Naive thymus-derived CD8-positive, alpha-beta T cell (primary cell): ENCODE measurements at places on chromosomes 5 and 9. TPM values are rescaled to one million over a fixed set of nuclear protein-coding genes. Genes with fewer than 3 reads are reported as not detected.

DNA sequence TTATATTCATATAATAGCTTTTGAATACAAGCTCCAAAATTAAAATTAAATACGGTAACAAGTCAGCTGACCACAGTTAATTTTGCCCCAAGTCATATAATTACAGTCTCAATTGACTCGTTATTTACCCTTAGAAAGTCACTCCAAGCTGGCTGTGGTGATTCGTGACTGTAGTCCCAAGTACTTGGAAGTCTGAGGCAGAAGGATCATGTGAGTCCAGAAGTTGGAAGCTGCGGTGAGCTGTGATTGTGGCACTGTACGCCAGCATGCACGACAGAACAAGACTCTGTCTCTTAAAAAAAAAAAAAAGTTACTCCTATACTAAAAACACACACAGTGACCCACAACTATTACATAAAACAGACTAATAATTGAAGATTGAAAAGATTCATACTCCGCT, 31.6 kb upstream of the DTWD2 start:
- no peaks in the 10 kb centered on the region for H3K27me3 ChIP-seq
- no peak for DNase-seq
- no peak overlapping the region for H3K27ac ChIP-seq
- peaks cover 5% of the 10 kb centered on the region for H3K4me1 ChIP-seq

GRCh38 chr9:77710316-77710715, 62.2 kb upstream of the GNA14 start:
- H3K4me3 ChIP-seq = no peak overlapping the region
- H3K27me3 ChIP-seq = no peaks in the 10 kb centered on the region
- DNase-seq = no peak
- no peak overlapping the region for H3K27ac ChIP-seq
- H3K36me3 ChIP-seq = peaks cover 17% of the 10 kb centered on the region
- H3K4me1 ChIP-seq = no peaks in the 10 kb centered on the region

Gene SPINK6
- polyA plus RNA-seq = not detected

- no peaks in the 10 kb centered on the region for H3K4me1 ChIP-seq
- no peak for DNase-seq
- no peaks in the 10 kb centered on the region for H3K27me3 ChIP-seq
- no peak overlapping the region for H3K4me3 ChIP-seq
- no peak overlapping the region for H3K27ac ChIP-seq
- H3K36me3 ChIP-seq = no peaks in the 10 kb centered on the region
Observed at GRCh38 chr5:89342106-89342876, 459.3 kb upstream of the MEF2C start.

Gene BRINP1
- not detected for polyA plus RNA-seq

Gene MSH3
- polyA plus RNA-seq = 11.0 TPM

GRCh38 chr9:100366121-100366520, 13.4 kb upstream of the TEX10 start:
- no peak overlapping the region for H3K27ac ChIP-seq
- H3K27me3 ChIP-seq = no peaks in the 10 kb centered on the region
- no peak for DNase-seq
- H3K4me1 ChIP-seq = no peaks in the 10 kb centered on the region
- peaks cover 17% of the 10 kb centered on the region for H3K36me3 ChIP-seq
- no peak overlapping the region for H3K4me3 ChIP-seq

Gene PLPP7
- not detected for polyA plus RNA-seq

Gene PRXL2C
- 8.1 TPM for polyA plus RNA-seq

DNA sequence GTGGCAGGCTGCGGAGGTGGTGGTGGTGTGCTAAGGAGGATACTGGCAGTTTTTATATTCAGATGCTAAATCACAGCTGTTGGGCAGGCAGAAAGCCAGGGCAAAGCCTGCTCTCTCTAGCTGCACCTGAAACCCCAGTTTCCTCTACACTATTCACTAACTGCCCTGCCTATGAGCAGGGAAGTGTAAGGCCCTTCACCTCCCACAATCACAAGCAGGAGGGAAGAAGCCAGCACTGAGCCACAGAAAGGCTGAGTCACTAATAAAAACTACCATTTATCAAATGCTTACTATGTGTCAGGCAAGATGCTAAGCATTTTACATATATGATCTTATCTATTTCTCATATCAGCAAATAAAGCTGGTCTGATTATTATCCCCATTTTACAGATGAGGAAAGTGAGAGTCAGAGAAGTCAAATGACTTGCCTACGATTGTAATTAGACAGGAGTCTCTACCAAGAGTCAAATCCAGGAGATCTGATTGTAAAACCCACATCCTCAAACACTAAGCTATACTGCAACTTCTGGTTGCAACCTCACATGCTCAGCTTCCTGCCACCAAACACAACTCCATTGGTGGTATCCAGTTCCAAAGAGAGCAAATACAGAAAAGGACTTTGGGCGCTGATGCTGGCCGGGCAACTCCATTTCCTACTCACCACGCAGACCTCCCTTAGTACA, 17.7 kb upstream of the IL6ST start:
- no peaks in the 10 kb centered on the region for H3K27me3 ChIP-seq
- peaks cover 29% of the 10 kb centered on the region for H3K4me1 ChIP-seq
- peak overlapping the region; percentile 84 for H3K27ac ChIP-seq
- peak overlapping the region; percentile 6 for H3K4me3 ChIP-seq

- H3K27me3 ChIP-seq = peaks cover 6% of the 10 kb centered on the region
- no peak overlapping the region for H3K27ac ChIP-seq
- no peak for DNase-seq
- H3K36me3 ChIP-seq = no peaks in the 10 kb centered on the region
Observed at GRCh38 chr9:22307013-22307711, 139.5 kb upstream of the DMRTA1 start.

- H3K36me3 ChIP-seq = peaks cover 5% of the 10 kb centered on the region
- H3K4me1 ChIP-seq = peaks cover 14% of the 10 kb centered on the region
- no peak overlapping the region for H3K4me3 ChIP-seq
- H3K27me3 ChIP-seq = no peaks in the 10 kb centered on the region
- H3K27ac ChIP-seq = peak overlapping the region; percentile 13
- no peak for DNase-seq
Observed at GRCh38 chr5:176507911-176508310, 29.3 kb downstream of the RNF44 start.

DNA sequence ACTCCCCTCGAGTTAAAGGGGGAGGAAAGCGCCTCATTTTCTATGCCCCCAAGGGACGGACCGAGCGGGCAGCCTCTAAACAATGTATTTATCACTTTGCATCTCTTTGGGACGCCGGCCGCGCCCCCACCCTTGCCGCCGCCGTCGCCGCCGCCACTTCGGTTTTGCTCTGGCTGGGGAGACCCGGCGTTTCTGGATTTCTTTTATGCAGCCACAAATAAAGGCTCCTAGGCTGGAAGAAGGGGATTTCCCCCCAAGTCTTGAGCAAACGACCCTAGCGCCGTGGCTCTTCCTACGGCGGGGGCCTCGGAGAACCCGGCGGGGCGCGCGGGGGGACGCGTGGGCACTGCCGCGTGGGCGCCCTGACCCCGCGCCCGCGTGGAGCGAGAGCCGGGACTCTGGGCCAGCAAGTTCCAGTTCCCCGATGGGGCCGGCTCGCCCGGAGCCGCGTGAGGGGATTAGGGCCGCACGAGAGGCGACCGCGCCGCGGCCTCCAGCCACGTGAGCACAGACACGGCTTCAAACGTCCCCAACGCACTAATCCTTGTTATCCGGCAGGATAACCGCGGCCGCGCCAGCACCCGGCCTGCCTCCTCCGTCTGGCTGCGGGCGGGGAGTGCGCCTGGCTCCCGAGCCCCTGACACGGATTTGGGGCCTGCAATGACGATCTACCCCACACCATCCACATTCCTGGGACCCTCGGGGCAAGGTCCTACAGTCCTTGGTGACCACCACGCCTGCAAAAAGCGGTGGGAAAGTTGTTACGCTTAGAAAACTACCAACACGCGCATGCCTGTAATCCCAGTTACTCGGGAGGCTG, 7.9 kb upstream of the NEUROG1 start:
- H3K4me3 ChIP-seq = peak overlapping the region; percentile 82
- no peak for DNase-seq
- peaks cover 70% of the 10 kb centered on the region for H3K27me3 ChIP-seq
- no peak overlapping the region for H3K27ac ChIP-seq
- H3K4me1 ChIP-seq = peaks cover 17% of the 10 kb centered on the region
- H3K36me3 ChIP-seq = no peaks in the 10 kb centered on the region

DNA sequence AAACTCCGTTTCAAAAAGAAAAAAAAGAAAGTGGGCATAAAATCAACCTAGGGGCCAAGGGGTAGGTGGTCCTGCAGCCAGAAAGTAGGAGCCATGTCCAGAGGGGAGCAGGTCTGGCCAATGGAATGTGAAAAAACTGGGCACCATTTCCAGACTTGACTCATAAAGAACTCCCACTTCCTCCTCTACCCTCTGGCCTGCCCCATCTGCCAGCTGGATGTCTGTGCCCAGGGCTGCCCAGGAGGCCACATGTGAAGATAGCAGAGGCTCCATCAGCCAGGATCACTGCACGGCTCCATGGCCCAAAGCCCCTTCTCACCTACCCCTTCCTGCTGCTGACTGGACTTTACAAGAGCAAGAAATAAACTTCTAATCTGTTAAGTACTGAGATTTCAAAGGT, 42.1 kb upstream of the EEIG1 start:
- H3K36me3 ChIP-seq = no peaks in the 10 kb centered on the region
- H3K4me1 ChIP-seq = peaks cover 80% of the 10 kb centered on the region
- peak overlapping the region; percentile 96 for H3K27ac ChIP-seq
- H3K27me3 ChIP-seq = no peaks in the 10 kb centered on the region

DNA sequence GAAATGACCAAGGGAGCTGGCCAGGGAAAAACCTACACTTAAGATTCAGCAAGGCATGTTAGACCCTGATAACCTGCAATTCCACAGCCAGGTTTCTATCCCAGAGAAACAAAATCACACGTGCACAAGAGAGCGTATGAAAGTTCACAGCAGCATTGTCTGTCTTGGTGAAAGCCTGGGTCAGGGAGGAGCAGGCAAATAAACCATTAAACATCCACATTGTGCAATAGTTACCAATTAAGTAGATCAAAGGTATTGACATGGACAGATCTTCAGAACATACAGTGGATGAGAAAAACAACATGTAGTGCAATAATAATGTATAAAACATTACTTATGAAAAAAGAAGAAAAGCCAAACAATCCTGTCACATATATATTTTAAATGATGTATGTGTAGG, 15.9 kb upstream of the GPX3 start:
- no peaks in the 10 kb centered on the region for H3K4me1 ChIP-seq
- DNase-seq = no peak
- H3K27me3 ChIP-seq = peaks cover 10% of the 10 kb centered on the region
- no peaks in the 10 kb centered on the region for H3K36me3 ChIP-seq
- H3K4me3 ChIP-seq = no peak overlapping the region
- H3K27ac ChIP-seq = no peak overlapping the region

DNA sequence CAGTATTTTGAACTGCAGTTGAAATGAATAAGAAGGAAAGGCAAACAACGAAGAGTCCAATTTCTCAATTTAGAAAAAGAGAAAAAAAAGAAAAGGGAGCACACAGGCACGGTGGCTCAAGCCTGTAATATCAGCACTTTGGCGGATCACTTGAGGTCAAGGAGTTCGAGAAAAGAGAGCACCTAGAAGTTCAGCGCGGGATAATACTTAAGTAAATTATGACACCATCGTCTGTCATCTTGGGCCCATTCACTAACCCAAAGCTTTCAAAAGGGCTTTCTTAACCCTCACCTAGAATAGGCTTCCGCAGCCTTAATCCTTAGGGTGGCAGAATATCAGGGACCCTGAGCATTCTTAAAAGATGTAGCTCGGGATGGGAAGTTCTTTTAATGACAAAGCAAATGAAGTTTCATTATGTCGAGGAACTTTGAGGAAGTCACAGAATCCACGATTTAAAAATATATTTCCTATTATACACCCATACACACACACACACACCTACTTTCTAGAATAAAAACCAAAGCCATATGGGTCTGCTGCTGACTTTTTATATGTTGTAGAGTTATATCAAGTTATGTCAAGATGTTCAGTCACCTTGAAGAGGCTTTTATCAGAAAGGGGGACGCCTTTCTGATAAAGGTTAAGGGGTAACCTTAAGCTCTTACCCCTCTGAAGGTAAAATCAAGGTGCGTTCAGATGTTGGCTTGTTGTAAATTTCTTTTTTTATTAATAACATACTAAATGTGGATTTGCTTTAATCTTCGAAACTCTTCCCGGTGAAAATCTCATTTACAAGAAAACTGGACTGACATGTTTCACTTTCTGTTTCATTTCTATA, 602 bp upstream of the CD274 start:
- peaks cover 17% of the 10 kb centered on the region for H3K4me1 ChIP-seq
- H3K27me3 ChIP-seq = no peaks in the 10 kb centered on the region
- peak overlapping the region; percentile 97 for H3K27ac ChIP-seq
- peak overlapping the region; percentile 94 for H3K4me3 ChIP-seq
- DNase-seq = no peak

DNA sequence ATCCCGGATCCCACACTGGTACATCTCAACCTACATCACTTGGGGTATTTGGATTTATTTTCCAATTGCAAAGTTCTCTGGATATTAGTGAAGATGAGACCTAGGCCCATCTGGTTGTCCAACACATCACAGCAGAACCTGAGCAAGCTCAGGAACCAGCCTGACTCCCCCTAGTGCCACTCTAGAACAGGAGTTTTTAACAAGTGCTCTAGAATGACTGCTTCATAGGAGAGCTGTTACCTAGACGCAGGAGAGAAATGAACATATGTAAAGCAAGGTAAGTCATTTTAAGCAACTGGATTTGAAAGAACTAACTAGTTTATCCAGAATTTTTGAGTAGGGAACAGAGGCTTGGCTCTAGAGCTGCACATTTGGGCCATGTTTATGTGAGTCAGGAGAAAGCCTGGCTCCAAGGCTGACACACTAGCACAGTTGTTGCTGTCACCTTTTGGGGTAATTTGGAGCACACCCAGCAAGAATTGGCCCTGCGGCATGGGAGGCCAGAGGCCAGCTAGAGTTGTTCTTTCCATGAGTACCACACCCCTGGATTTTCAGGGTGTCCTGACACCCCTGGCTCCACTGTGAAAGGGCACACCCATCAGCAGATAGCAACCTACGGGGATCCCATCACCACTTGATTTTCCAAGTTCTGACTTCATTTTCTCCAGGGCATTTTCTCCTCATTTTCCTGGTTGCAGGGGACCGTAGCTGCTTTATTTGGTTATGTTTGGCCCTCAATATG, 110.9 kb upstream of the LPAR1 start:
- no peak for DNase-seq
- no peaks in the 10 kb centered on the region for H3K4me1 ChIP-seq
- H3K4me3 ChIP-seq = no peak overlapping the region
- peaks cover 3% of the 10 kb centered on the region for H3K27me3 ChIP-seq
- H3K36me3 ChIP-seq = no peaks in the 10 kb centered on the region

Gene DBH
- polyA plus RNA-seq = not detected

Gene ANKRD20A1
- 0.23 TPM for polyA plus RNA-seq

GRCh38 chr5:22908129-22908528, 55.0 kb upstream of the CDH12 start:
- H3K4me1 ChIP-seq = no peaks in the 10 kb centered on the region
- no peak overlapping the region for H3K27ac ChIP-seq
- no peak overlapping the region for H3K4me3 ChIP-seq
- DNase-seq = no peak
- no peaks in the 10 kb centered on the region for H3K27me3 ChIP-seq
- no peaks in the 10 kb centered on the region for H3K36me3 ChIP-seq

- H3K36me3 ChIP-seq = peaks cover 21% of the 10 kb centered on the region
- no peaks in the 10 kb centered on the region for H3K27me3 ChIP-seq
- peak overlapping the region; percentile 99 for H3K27ac ChIP-seq
Observed at GRCh38 chr9:92965061-92965758, 17.9 kb downstream of the FGD3 start.
